ENCODE measurements at places on chromosomes 1 and 21.
A peak's percentile ranks its signal among the peaks of the same experiment; 100 is the strongest.

DNA sequence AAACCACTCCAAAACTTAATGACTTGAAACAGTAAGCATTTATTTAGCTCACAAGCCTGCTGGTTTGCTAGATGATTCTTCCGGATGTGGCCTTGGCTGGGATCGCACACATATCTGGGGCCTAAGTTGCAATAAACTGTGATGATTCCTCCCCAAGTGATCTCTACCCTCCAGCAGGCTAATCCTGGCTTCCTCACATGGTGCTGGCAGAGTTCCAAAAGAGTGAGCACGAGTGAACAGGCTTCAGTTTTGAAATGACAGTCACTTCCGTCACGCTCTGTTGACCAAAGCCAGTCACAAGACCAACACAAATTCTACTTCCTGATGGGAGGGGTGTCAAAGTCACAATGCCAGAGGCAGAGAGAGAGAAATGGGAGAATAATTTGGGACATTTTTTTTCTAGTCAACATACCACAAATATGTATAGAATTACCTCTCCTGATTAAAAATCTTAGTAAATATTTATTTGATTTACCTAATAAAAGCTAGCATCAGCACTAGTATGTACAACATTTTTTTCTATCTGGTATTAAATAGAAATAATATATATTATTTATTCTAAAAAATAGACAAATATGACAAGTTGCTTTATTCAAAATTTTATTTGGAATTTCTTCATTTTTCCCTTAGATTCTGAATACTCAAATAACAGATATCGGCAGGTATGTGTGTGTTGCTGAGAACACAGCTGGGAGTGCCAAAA, 292.7 kb downstream of the TPR start:
- peak; percentile 49 for DNase-seq

DNA sequence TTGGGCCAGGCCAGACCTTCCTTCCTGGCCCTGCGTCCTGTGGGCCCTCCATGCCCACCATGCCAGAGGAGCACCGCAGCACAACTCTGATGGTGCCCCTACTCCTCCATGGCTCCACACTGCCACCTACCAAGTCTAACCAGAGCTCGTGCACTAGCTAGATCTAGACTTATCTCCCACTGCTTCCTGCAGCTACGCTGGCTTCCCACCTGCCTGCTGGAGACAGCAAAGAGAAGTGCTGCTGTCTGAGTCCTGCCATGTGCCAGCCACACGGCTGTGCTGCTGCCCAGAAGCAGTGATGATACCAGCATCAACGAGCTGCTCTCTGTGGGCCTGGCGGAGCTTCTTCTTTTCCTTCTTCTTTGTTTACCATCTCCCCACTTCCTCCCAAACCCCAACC, 4.5 kb downstream of the GUCA2B start:
- DNase-seq = no peak

GRCh38 chr1:87219626-87220025, 109.1 kb upstream of the LMO4 start:
- DNase-seq = no peak

DNA sequence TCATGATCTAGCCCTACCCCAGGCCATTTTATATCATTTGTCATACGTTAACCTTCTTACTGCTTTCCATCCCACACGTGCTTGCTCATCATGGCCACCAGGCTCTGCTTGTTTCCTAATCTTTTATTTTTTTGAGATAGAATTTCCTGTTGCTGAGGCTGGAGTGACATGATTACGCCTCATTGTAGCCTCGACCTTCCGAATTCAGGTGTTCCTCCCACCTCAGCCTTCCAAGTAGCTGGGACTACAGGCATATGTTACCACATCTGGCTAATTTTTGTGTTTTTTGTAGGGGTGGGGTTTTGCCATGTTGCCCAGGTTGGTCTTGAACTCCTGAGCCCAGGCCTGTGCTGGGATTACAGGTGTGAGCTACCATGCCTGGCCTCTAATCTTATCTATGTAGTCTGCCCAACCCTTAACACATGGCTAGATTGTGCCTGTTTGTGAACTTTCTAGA, 3.3 kb downstream of the UAP1 start:
- no peak for DNase-seq

- DNase-seq = no peak
Observed at GRCh38 chr1:201781437-201781836, 47.5 kb upstream of the IPO9 start.

DNA sequence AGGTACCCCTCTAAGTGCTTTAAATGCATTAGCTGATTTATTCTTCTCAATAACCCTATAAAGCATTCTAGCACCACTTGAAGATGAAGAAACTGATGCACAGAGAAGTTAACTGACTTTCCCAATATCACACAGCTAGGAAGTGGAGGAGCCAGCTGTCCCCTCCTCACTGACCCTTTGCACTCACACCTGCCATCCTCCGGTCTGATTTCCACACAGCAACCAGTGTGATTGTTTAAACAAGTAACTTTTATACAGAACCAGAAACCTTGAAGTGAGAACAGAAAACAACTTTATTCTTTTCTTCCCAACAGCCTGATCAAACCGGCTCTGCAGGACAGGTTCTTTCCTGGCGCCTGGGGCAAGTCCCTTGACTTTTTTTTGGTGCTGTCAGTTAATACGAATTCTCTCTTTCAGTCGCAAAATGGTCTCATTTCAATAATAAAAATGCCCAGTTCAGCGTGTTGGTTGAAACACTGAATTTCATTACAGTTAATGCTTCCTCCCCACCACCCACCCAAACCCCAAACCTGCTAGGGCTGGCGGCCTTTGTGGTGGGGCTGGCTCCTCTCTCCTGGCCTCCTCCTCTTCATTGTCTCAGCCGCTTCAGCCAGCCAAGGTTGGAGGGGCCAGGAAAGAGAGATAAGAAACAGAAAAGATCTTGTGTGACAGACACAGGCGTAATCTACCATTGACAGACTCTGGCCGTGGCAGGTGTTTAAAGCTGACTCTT, 26.4 kb upstream of the EEIG2 start:
- no peak for DNase-seq

DNA sequence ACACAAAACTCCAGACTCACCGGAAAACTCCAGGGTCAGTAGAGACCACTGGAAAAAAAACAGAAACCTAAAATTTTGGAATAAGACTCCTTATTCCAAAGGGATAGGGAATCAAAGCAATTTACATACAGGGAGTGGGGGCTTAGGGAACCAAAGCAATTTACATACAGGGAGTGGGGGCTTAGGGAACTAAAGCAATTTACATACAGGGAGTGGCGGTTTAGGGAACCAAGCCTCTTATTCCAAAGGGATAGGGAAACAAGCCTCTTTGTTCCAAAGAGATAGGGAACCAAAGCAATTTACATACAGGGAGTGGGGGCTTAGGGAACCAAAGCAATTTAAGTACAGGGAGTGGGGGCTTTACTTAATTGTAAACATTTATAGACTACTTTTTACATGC, 28.4 kb upstream of the TTLL7 start:
- no peak for DNase-seq

Data from AG09309 (cell line).